ENCODE measurements at places on chromosomes 7 and 10.

DNA sequence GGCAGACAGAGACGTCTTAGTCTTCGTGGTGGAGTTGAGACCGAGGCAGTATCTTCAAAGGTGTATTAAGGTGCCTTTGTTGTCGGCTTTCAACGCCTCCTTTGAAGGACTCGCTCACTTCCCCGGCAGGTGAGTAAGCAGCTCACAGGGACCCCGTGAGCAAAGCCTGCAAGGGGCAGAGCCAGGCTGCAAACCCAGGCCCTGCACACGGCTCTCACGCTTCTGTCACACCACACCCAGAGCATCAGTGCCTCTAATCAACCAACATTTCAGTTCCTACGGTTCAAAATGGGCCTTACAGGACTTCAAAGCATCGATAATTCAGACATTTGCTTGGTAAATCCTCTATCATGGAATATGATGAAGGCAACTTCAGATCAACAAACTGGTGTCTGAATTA lies 64.8 kb upstream of the INSIG1 start:
- DNase-seq, result no peak

DNA sequence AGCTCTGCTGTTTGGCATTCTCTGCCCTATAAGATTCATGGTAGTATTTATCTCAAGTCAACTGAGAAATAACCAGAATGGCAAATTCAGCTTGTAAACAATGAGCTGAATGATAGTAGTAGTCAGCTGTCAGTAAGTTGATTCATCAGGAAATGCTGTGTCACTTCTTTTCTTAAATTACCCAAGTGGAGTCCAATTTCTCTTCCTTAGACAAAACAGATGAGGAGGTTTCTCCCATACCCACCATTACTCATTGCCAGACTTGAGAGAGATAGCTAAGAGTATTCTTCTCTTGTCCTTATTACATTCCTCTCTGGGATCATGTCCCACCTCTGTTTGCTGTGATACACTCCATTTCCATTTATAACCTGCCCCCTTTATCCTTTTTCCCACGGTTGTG lies 159.8 kb upstream of the STEAP1 start:
- DNase-seq, result no peak

DNA sequence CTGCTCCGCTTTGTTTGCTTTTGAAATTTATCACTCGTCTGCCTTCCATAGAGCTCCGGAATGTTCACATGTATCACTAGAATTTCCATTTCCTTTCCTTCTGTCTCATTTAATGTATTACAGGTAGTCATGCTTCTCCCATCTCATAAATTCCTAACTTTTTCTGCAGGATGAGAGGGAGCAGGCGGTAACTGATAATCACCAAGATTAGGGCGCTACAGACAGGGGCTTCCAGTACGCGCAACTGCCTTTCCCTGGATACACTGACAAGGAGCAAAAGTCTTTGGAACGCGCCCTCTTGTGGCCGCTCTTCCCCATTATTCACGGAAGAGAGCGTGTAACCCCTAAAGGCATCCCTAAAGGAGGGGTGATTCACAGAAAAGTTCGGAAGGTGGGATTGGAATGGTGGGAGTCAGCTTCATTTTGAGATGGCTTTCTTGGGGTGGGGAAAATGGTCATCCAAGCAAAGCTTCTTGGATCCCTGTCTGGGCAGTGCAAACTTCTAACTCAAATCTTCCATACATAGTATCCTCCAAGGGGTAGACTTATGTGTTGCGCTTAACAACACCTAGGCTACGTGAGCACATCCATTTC lies 6.5 kb downstream of the INHBA start:
- peak; percentile 46 for DNase-seq

- DNase-seq, result no peak
Observed at GRCh38 chr7:42319631-42320030, 82.6 kb upstream of the GLI3 start.

GRCh38 chr7:43456200-43456599 lies 126.7 kb upstream of the STK17A start:
- no peak for DNase-seq

- DNase-seq, result no peak
Observed at GRCh38 chr10:62380016-62380415, 5.8 kb downstream of the ZNF365 start.

GRCh38 chr10:84590327-84591193 lies 262.2 kb downstream of the CCSER2 start:
- no peak for DNase-seq

- peak; percentile 97 for DNase-seq
Observed at GRCh38 chr10:96244354-96244753, 27.0 kb downstream of the BLNK start.

DNA sequence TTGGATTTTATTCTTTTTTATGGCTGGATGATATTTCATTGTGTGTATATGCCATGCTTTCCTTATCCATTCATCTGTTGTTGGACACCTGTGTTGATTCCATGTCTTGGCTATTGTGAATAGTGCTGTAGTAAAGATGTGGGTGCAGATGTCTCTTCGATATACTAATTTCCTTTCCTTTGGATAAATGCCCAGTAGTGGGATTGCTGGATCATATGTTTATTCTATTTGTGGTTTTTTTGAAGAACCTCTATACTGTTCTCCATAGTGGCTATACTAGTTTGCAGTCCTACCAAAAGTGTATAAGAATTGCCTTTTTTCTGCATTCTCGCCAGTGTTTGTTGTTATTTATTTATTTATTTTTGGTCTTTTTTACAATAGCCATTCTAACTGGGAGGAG lies 159.8 kb downstream of the WNT2 start:
- DNase-seq, result no peak

DNA sequence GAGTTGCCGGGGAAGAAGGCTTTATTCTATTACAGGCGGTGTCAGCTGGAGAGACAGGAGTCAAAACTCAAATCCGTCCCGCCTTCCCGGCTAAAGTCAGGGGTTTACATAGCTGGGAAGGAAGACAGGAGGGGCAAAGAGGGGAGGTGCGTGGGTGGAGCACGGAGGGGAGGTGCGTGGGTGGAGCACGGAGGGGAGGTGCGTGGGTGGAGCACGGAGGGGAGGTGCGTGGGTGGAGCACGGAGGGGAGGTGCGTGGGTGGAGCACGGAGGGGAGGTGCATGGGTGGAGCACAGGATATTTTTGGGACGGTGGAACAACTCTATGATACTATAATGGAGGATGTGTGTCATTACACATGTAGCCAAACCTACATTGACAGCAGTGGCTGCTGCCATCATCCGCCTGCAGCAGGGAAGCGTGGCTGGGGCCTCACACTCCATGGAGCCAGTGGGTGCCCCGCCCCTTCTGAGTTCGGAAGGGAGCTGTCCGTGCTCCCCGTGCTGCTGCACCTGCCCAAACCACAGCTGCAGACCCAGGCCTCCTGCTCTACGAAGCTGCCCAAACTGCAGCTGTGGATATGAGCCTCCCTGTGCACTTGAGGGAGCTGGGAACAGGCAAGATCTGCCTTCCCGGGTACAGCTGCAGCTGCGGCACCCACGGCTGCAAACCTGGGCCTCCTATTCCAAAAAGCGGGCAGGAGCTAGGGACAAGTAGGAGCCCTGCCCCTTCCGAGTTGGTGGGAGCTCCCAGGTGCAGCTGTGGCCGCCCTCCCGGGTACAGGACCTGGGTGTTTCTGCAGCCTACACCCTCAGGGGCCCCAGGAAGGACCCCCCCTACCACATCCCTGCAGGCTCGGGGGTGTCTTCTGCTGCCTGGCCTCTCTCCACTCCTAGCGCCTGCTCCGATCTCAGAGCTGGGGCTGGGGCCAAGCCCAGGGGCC lies 119.4 kb downstream of the DYNC2I1 start:
- DNase-seq, result no peak

DNA sequence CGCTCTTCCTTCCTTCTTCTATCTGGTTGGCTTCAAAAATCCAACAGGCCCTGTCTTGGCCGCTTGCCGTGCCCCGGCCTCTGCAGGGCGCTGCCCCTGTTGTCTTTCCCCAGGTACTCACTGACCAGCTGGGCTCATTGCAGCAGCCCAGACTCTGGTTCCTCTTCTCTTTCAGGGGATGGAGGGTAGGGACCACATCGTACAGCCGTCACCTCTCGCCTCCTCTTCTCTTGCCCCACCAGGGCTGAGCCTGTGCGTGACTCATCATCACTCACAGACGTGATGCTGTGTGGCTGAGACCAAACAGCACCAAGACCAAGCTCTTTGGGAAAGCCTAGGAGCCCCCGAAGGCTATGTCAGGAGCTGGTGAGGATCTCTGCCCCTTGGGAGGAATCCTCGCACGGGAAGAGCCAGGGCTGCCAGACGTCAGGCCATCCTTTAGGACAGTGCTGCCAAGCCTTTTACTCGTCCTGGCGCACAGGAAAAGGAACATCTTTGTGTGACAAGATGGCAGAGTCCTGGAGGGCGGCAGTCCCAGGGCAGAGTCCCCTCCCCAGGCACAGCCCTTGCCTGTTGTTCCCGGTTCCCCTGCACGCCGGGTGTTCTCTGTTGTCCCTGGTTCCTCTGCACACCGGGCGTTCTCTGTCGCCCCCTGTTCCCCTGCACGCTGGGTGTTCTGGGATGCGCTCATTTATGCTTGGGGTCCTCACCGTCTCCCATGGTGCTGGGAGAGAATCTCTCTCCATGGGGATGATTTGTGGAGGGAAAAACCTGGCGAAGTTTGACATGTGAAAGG lies 188.5 kb upstream of the SHH start:
- no peak for DNase-seq

DNA sequence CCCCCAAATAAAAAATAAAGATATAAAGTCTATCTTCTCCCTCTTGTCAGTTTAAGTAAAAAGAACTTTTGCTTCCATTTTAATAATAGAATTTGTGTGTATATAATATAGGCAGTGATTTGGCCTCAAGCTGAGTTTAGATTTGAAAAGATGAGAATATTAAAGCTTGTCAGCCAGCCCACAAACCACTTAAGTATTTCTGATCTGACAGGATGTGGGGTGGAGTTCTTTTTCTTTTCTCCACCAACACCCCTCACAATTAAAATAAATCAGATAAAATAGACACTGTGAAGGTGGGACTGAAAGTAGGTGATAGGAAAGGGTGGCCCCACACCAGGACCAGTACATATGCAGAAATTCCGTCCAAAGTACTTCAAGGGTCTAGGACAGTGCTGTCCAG lies 714.1 kb downstream of the AUTS2 start:
- DNase-seq, result no peak

Measured in OCI-LY7 (cell line).